ENCODE measurements at places on chromosomes 3 and 15.
A peak's percentile ranks its signal among the peaks of the same experiment; 100 is the strongest.

GRCh38 chr3:10602769-10603768 is 97.7 kb upstream of the ATP2B2 start:
- ATAC-seq, result no peak

DNA sequence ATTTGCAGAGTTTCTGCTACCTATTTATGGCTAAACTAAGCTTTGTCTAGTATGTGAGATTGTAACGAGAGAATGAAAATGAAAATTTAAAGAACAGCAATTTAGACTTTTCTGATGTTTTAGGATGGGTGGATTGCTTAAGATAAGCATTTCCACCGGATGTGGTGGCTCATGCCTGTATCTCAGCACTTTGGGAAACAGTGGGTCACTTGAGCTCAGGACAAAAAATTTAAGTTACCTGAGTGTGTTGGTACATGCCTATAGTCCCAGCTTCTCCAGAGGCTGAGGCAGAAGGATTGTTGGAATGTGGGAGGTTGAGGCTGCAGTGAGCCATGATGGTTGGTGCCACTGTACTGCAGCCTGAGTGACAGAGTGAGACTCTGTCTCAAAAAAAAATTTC is 3.3 kb downstream of the PPP4R2 start:
- no peak for ATAC-seq

DNA sequence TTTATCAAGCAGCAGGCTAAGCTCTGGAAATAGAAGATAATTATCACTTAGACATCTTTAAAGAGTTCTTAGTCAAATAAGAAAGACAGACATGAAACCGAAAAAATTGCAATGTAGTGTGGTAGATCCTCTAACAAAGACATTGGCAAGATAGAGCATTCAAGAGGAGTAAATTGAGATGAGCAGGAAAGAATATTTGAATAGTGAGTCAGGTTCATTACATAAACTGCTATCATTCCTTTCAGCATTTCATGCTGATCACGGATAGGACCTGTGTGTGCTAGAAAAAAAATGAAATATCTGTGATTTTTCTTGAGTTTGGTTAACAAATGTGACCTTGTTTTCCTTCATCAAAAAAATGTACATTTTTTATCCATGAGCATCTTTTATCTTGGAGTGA is 460.9 kb downstream of the OTOL1 start:
- ATAC-seq, result no peak

GRCh38 chr3:187025656-187026316 is 95.5 kb downstream of the ST6GAL1 start:
- no peak for ATAC-seq

DNA sequence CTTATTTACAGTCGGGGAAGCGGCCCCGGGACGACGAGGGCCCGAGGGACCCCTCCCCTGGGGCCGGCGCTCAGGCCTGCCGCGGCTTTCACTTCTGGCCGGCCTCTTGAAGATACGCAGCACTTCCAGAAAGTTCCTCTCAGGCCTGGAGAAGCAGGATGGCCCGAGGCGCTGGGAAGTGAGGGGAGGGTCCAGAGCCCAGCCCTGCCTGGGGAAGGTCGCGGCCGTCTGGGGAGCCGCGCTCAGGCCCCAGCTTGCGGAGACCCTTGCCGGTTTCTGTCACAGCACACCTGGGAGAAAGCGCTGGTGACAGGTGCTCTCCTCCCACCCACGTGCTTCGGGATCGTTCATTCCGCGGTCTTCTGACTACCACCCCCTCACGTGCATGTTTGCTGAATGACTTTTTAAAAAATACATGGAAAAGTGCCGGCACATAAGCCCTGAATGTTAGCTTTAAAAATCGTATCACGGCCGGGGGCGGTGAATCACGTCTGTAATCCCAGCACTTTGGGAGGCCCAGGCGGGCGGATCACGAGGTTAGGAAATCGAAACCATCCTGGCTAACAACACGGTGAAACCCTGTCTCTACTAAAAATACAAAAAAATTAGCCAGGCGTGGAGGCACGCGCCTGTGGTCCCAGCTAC is 727 bp upstream of the TM2D3 start:
- ATAC-seq, result peak; percentile 38

GRCh38 chr3:39277893-39278615 is 1.8 kb downstream of the CX3CR1 start:
- ATAC-seq, result no peak

DNA sequence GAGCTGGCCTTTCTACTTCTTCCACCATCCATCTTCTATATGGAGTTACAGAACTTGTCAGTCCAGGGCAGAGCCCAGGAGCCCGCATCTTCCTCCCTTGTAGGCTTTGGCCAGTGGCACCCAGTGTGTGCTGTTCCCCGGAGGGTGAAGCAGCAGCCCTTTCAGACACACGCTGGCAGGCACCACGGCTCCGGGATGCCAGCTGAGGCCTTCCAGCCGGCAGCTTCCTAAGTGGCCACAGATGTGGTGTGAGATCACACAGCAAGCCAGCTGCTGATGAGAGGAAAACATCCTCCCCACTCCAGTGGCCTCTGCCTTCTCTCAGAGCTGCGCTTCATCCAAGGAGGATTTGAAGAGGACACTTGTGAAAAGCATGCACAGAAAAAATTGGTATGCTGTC is 24.1 kb downstream of the CRABP1 start:
- peak; percentile 53 for ATAC-seq

DNA sequence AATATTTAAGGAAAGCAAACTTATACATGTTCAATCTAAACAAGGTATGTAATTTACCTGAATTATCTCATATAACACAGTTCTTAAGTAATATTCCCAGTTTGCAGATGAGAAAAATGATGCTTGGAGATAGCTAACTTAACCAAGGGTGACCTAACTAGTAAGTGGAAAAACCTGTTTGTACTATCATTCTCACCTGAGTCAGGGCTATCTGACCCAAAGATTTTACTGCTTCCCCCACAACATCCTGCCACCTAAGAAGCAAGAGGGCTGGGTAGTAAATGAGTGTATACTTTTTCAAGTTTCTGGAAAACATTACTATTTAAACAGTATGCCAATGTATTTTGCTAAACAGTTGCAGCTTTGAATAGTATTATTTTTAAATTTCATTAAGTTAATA is 10.6 kb downstream of the TP63 start:
- no peak for ATAC-seq

- ATAC-seq, result peak; percentile 25
These were observed 374.5 kb downstream of the IL20RB start for GRCh38 chr3:137332297-137332696.

- peak; percentile 39 for ATAC-seq
These were observed 1078.5 kb downstream of the TUSC7 start for GRCh38 chr3:117788061-117788460.

- no peak for ATAC-seq
These were observed 31.8 kb upstream of the ALDH1L1 start for GRCh38 chr3:126212250-126212619.

DNA sequence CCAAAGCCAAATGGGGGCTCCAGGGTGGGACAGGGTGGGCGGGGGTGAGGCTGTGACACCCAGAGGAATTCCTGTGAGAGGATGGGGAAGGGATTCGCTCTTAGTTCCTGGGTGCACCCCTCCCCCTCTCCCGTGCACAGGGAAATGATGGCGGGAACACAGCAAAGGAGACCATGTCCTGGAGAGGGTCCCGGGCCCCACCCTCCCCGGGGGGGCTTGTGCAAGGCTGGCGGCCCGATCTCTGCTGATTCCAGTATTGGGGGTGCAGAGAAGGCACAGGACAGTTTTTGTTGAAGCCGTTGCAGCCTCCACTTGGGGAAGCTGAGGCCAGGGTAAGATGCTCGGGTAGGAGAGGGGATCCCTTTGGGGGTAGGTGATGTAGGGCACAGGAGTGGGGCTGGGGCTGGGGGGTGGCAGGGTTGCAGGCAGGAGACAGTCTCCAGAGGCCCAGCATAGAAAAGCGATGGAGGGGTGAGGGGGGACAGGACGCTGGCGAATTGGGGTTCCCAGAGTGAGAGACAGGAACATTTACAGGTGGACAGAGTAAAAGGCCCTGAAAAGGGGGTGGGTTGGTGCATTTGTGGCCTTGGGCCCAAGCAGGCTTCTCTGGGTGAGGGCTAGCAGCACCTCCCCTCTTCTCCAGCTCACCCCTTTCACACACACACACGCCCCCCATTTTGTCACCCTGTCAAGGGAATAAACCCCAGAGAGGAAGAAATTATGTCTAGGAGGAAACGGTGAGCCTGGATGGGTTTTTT is 38.5 kb downstream of the HMCES start:
- no peak for ATAC-seq

DNA sequence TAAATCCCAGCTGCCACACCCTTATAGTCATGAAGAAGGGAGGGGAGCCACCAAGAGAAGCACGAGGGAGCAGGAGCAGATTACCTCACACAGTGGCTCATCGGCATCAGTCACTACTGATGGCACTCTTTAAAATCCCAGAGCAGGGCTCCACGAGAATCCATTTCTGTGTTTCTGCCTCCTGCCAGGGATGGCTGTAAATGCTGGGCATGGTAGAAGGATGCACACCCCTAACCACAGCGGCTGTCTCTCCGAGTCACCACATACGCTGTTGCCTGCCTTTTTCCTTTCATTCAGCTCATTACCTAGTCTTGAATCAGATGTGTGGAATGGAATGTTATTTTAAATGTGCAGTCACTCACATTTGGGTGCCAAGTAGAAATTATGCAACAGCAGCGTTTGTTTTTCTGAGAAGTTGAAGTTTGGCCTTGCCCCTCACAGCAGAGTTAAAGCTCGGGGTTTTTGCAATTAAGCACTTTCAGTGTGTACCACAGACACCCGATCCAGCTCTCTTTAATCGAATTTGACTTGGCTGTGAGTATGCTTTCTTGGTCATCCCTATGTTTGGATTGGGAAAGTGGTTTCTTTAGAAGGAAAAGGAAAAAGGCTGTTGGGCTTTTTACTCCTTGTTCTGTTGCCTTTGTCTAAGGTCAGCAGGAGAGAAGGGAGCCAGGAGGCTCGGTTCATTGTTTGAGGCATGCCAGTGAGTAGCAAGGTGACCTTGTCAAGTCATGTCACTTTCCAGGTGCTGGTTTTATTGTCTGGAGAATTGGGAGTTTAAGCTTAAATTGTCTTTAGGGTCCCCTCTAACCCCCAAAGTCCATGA is 284.2 kb upstream of the TPM1 start:
- ATAC-seq, result peak; percentile 92

GRCh38 chr3:151436675-151437446 is 24.0 kb downstream of the IGSF10 start:
- no peak for ATAC-seq

GRCh38 chr15:41512940-41513505 is 604 bp downstream of the LTK start:
- peak; percentile 50 for ATAC-seq

GRCh38 chr3:19467761-19468160 is 319.5 kb downstream of the KCNH8 start:
- ATAC-seq, result no peak

GRCh38 chr15:67361100-67361499 is 106.5 kb downstream of the IQCH start:
- peak; percentile 23 for ATAC-seq

Measured in motor neuron (in vitro differentiated cells).